ENCODE measurements at places on chromosomes 6 and 20. TPM values are rescaled to one million over a fixed set of nuclear protein-coding genes. Genes with fewer than 3 reads are reported as not detected.

GRCh38 chr6:75235271-75235670 lies 8.3 kb downstream of the COX7A2 start:
- H3K27ac ChIP-seq = no peak overlapping the region
- peaks cover 9% of the 10 kb centered on the region for H3K4me1 ChIP-seq

- no peaks in the 10 kb centered on the region for H3K36me3 ChIP-seq
- no peaks in the 10 kb centered on the region for H3K4me1 ChIP-seq
- H3K27ac ChIP-seq = no peak overlapping the region
Observed at GRCh38 chr6:41283600-41283999, 2.9 kb downstream of the TREM1 start.

The IYD gene
- not detected for total RNA-seq

The PPARD gene
- total RNA-seq = 15.9 TPM

GRCh38 chr6:15493437-15494168 lies 169.2 kb downstream of the DTNBP1 start:
- H3K4me3 ChIP-seq = no peak overlapping the region
- peaks cover 5% of the 10 kb centered on the region for H3K36me3 ChIP-seq
- H3K4me1 ChIP-seq = peaks cover 4% of the 10 kb centered on the region

The SLC13A3 gene
- total RNA-seq = 0.89 TPM

DNA sequence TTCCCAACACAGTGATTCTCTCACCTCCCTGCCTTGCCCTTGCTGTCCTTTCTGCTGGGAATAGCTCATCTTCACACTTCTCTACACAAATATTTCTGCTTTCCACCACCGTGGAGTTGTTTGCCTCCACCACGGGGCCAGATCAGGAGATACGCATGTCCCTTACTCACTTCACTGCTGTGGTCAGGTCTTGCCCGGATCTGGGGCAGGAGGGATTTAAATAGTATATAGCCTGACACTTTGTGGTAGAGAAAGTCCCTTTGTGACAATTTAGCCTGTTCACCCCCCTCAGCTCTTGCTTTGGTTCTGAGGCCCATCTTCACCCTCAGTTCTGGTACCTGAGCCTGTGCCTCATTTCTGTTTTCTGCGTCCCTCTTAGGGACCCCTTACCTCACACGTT lies 92.6 kb upstream of the PREP start:
- peaks cover 10% of the 10 kb centered on the region for H3K4me1 ChIP-seq
- H3K36me3 ChIP-seq = no peaks in the 10 kb centered on the region
- H3K27ac ChIP-seq = no peak overlapping the region
- DNase-seq = no peak
- no peaks in the 10 kb centered on the region for H3K27me3 ChIP-seq

The PACRG gene
- total RNA-seq = 0.13 TPM

- DNase-seq = no peak
- H3K36me3 ChIP-seq = no peaks in the 10 kb centered on the region
- H3K4me1 ChIP-seq = peaks cover 49% of the 10 kb centered on the region
- H3K27ac ChIP-seq = no peak overlapping the region
- no peaks in the 10 kb centered on the region for H3K27me3 ChIP-seq
Observed at GRCh38 chr6:118558464-118559217, 10.5 kb downstream of the PLN start.

The ADGRB3 gene
- total RNA-seq = not detected

DNA sequence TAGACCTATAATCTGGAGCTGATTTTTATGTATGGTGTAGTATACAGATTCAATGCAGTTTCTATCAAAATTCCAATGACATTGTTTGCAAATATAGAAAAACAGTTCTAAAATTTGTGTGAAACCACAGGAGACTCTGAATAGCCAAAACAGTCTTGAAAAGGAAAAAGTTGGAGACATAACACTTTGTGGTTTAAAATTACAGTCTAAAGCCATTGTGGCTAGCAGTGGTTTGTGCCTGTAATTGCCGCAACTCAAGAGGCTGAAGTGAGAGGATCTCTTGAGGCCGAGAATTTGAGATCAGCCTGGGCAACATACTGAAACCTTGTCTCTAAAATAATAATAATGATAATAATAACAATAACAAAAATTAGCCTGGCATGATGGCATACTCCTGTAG lies 213.7 kb downstream of the CDKAL1 start:
- no peaks in the 10 kb centered on the region for H3K4me1 ChIP-seq
- no peaks in the 10 kb centered on the region for H3K27me3 ChIP-seq
- no peak overlapping the region for H3K27ac ChIP-seq
- no peak overlapping the region for H3K4me3 ChIP-seq
- DNase-seq = no peak

GRCh38 chr6:46170357-46171289 lies at the start of gene ENPP5:
ENPP5 (minus strand) TSS chr6:46170980; CDS start chr6:46168262, 2,718 bp downstream.
- H3K36me3 ChIP-seq = no peaks in the 10 kb centered on the region
- H3K4me1 ChIP-seq = no peaks in the 10 kb centered on the region
- DNase-seq = peak; percentile 34
- peaks cover 28% of the 10 kb centered on the region for H3K27me3 ChIP-seq
- peak within 1 kb of the TSS; percentile 71 for H3K4me3 ChIP-seq

The SLC17A2 gene
- not detected for total RNA-seq

The JAG1 gene
- 4.8 TPM for total RNA-seq

DNA sequence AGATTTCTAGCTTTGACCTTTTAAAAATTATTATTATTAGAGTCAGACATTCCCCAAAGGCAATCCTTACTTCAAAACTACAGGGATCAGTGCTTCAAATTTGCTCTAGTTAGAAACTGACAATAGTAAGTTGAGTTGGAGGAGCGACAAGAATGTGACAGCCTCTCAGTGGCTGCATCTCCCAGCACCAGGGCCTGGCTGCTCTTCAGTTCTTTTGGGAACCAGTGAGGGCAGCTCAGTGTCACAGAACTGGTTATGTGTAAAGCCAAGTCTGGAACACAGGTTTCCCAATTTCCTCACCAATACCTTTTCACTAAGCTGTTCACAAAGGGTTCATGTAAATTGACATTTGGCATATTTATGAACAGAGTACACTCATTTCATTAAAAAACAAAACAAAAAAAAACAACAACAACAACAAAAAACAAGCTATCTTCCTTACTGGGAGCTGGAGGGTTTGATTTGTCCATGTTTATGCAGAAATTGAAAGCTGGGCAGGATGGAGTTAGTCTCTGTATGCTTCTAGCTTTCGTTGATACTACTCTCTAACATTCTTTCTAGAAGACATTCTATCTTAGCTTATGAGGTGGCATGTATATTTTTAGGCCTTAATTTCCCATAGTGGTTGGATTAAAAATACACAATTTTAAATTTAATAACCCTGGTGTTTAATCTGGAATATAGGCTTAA lies 95.0 kb downstream of the SAMD5 start:
- H3K27ac ChIP-seq = no peak overlapping the region
- no peaks in the 10 kb centered on the region for H3K4me1 ChIP-seq
- no peak for DNase-seq
- no peaks in the 10 kb centered on the region for H3K27me3 ChIP-seq

The NR2E1 gene
- not detected for total RNA-seq

GRCh38 chr6:152648105-152648504 lies 10.9 kb upstream of the SYNE1 start:
- H3K4me3 ChIP-seq = no peak overlapping the region
- no peak overlapping the region for H3K27ac ChIP-seq
- H3K4me1 ChIP-seq = no peaks in the 10 kb centered on the region
- H3K36me3 ChIP-seq = no peaks in the 10 kb centered on the region

The PI16 gene
- 181 TPM for total RNA-seq

- no peak overlapping the region for H3K4me3 ChIP-seq
- H3K4me1 ChIP-seq = no peaks in the 10 kb centered on the region
- H3K27ac ChIP-seq = no peak overlapping the region
- no peak for DNase-seq
- H3K36me3 ChIP-seq = no peaks in the 10 kb centered on the region
Observed at GRCh38 chr6:28176373-28176772, 34.7 kb downstream of the ZKSCAN8 start.

- H3K36me3 ChIP-seq = no peaks in the 10 kb centered on the region
- H3K4me1 ChIP-seq = peaks cover 22% of the 10 kb centered on the region
- H3K4me3 ChIP-seq = no peak overlapping the region
Observed at GRCh38 chr6:6784514-6785162, 196.1 kb downstream of the LY86 start.

GRCh38 chr6:38269461-38270172 lies 370.1 kb downstream of the BTBD9 start:
- no peak overlapping the region for H3K4me3 ChIP-seq
- no peak overlapping the region for H3K27ac ChIP-seq
- H3K36me3 ChIP-seq = no peaks in the 10 kb centered on the region
- H3K4me1 ChIP-seq = peaks cover 37% of the 10 kb centered on the region
- H3K27me3 ChIP-seq = no peaks in the 10 kb centered on the region

DNA sequence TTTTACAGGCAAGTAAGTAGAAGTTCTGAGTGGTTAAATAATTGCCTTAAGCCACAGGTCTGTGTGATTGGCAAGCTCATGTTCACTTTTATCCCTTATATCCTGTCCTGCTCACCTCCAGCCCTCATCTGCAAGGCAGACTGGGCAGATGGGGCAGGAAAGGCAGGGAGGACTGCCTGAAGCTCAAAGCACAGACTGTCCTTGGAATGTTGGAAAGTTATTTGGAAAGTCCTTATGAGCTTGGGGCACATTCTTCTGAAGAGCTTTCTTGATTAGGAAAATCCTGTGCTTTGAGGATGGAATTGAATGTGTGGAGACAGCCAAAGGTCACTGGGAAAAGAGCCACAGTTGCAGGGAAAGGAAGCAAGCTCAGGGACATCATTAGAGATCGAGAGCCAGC lies 48.9 kb upstream of the STK35 start:
- H3K36me3 ChIP-seq = no peaks in the 10 kb centered on the region
- H3K4me1 ChIP-seq = no peaks in the 10 kb centered on the region
- no peak for DNase-seq
- no peak overlapping the region for H3K4me3 ChIP-seq

DNA sequence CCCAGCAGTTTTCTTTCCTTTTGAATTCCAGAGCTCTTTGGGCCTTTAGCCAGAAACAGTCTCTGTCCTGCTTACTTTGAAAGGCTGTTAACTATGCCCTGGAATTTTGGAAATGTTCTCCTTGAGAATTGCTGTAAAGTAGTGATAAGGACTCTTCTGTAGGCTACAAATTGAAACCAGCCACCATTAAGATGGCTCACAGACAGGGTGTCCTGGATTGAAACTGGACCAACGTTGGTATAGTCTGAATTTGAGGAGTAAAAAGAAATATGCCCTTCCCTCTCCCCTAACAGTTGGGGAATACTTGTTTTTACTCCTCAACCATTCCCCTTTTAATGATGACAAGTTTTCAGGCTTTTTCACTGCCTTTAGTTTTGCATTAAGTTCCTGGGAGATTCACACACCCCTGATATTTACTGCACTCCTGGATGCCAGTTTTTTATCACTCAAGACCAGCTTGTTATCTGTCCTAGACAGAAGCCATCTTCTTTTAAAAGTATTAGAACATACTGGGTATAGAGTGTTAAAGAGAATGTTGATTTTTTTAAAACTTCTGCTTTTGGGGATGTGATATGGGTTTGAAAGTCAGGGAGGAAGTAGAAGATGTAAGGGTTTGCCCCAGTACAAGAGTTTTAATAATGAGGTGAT lies 21.9 kb downstream of the TOP1 start:
- peaks cover 70% of the 10 kb centered on the region for H3K4me1 ChIP-seq
- H3K36me3 ChIP-seq = no peaks in the 10 kb centered on the region
- peak overlapping the region; percentile 21 for H3K27ac ChIP-seq

The HLA-DOA gene
- total RNA-seq = not detected

GRCh38 chr6:8441452-8441851 lies 6.1 kb upstream of the SLC35B3 start:
- peak; percentile 41 for DNase-seq
- H3K4me1 ChIP-seq = no peaks in the 10 kb centered on the region
- H3K36me3 ChIP-seq = no peaks in the 10 kb centered on the region
- no peak overlapping the region for H3K27ac ChIP-seq

DNA sequence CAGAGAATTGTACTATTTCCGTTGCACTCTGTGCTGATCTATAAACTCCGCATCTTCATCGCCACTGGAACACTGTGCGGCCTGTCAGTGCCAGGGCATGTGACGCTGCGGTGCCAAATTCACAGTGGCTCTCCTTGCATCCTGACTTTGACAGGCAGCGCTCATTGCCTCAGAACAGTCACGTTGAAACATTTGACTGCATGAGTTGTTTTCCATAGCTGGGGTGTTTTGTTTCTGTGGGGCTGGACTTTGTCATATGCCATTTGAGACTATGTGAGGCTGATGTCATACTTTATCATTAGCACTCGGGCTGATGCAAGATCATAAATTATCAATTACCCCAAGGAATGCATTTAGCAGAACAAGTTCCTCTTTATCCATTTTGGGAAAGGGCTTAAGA lies 32.7 kb downstream of the CFAP61 start:
- no peak overlapping the region for H3K4me3 ChIP-seq
- H3K27ac ChIP-seq = no peak overlapping the region
- peaks cover 8% of the 10 kb centered on the region for H3K4me1 ChIP-seq
- peak; percentile 25 for DNase-seq
- no peaks in the 10 kb centered on the region for H3K36me3 ChIP-seq

GRCh38 chr20:63714858-63715257 lies 7.0 kb downstream of the ZGPAT start:
- H3K4me3 ChIP-seq = no peak overlapping the region
- peaks cover 63% of the 10 kb centered on the region for H3K36me3 ChIP-seq
- no peaks in the 10 kb centered on the region for H3K4me1 ChIP-seq

GRCh38 chr6:706146-706545 lies 13.2 kb upstream of the EXOC2 start:
- H3K27me3 ChIP-seq = no peaks in the 10 kb centered on the region
- H3K4me1 ChIP-seq = no peaks in the 10 kb centered on the region
- no peak overlapping the region for H3K4me3 ChIP-seq
- no peaks in the 10 kb centered on the region for H3K36me3 ChIP-seq
- DNase-seq = peak; percentile 11

- no peak overlapping the region for H3K27ac ChIP-seq
- no peaks in the 10 kb centered on the region for H3K36me3 ChIP-seq
- peak; percentile 61 for DNase-seq
- H3K4me1 ChIP-seq = no peaks in the 10 kb centered on the region
Observed at GRCh38 chr6:9020001-9020400, 584.7 kb upstream of the SLC35B3 start.

DNA sequence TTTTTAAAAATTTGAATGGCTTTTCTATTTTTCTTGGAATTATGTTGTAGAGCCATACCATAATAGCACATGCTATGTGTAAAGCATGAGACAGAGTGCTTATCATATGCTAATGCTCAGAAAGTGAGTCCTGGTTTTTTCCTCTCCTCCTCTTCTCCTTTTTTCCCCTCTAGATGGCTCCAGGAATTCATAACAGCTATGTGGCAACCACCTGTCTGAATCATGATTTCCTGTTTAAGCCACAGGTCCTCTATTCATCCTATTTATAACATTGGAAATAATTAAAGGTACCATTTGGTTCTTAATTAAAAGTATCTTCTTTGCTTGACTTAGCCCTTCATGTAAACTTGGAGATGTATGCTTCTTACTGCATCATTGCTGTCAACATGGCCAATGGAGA lies 260.0 kb upstream of the MAP3K7 start:
- H3K4me1 ChIP-seq = no peaks in the 10 kb centered on the region
- H3K27me3 ChIP-seq = no peaks in the 10 kb centered on the region
- no peak overlapping the region for H3K27ac ChIP-seq
- no peak overlapping the region for H3K4me3 ChIP-seq

Measured in GM23248 (cell line).